ENCODE measurements at places on chromosomes 5 and 9. TPM values are rescaled to one million over a fixed set of nuclear protein-coding genes. Genes with fewer than 3 reads are reported as not detected.

TMC1 gene
- total RNA-seq = 0.68 TPM

NR6A1 gene
- total RNA-seq = 0.45 TPM

PTGDS gene
- total RNA-seq = 33.0 TPM

QRFP gene
- total RNA-seq = not detected

CCL27 gene
- 0.47 TPM for total RNA-seq

PDLIM4 gene
- 17.3 TPM for total RNA-seq

PCDHB5 gene
- 2.3 TPM for total RNA-seq

ARID3C gene
- 0.08 TPM for total RNA-seq

ECSCR gene
- total RNA-seq = 12.6 TPM

TAF1L gene
- not detected for total RNA-seq

THBS4 gene
- 0.53 TPM for total RNA-seq

S100Z gene
- not detected for total RNA-seq

PCDHGB3 gene
- 3.5 TPM for total RNA-seq

PCDHGC4 gene
- total RNA-seq = 0.90 TPM

PFN3 gene
- not detected for total RNA-seq

CEL gene
- 0.15 TPM for total RNA-seq

SRD5A1 gene
- 17.7 TPM for total RNA-seq

NEUROG1 gene
- total RNA-seq = not detected

ADAMTS2 gene
- total RNA-seq = 67.2 TPM

PRRX2 gene
- 15.1 TPM for total RNA-seq

ZDHHC11B gene
- 0.12 TPM for total RNA-seq

FXN gene
- total RNA-seq = 1.7 TPM

SLIT3 gene
- total RNA-seq = 27.8 TPM

KCNV2 gene
- not detected for total RNA-seq

SNX24 gene
- total RNA-seq = 23.1 TPM

FOXD1 gene
- 2.5 TPM for total RNA-seq

SLC25A48 gene
- total RNA-seq = not detected

DMRT3 gene
- total RNA-seq = not detected

TMEM245 gene
- total RNA-seq = 36.1 TPM

Data from smooth muscle cell of the coronary artery (primary cell).